ENCODE measurements at places on chromosomes 4 and X. TPM values are rescaled to one million over a fixed set of nuclear protein-coding genes. Genes with fewer than 3 reads are reported as not detected.

Gene RGN
- 0.20 TPM for total RNA-seq

Gene ERAS
- total RNA-seq: not detected

Gene MAOA
- total RNA-seq: 88.9 TPM

Gene NUP62CL
- total RNA-seq: 1.7 TPM

Gene MAGEA3
- not detected for total RNA-seq

Gene SMR3B
- total RNA-seq: not detected

Gene POLA1
- 7.7 TPM for total RNA-seq

Gene GUCY1B1
- 0.96 TPM for total RNA-seq

Gene SNX25
- total RNA-seq: 7.4 TPM

Gene FABP2
- not detected for total RNA-seq

Gene C4orf46
- total RNA-seq: 2.1 TPM

Gene AFF1
- total RNA-seq: 39.8 TPM

Gene GABRE
- 27.5 TPM for total RNA-seq

Gene ARX
- not detected for total RNA-seq

Gene PCYT1B
- 0.64 TPM for total RNA-seq

Gene RBM47
- total RNA-seq: 70.6 TPM

All from esophagus mucosa (tissue), 1 donor.